ENCODE measurements at places on chromosomes 7 and 10. TPM values are rescaled to one million over a fixed set of nuclear protein-coding genes. Genes with fewer than 3 reads are reported as not detected.

The DYNC1I1 gene
- not detected for total RNA-seq

The HSPA12A gene
- not detected for total RNA-seq

The TMEM213 gene
- total RNA-seq: not detected

DNA sequence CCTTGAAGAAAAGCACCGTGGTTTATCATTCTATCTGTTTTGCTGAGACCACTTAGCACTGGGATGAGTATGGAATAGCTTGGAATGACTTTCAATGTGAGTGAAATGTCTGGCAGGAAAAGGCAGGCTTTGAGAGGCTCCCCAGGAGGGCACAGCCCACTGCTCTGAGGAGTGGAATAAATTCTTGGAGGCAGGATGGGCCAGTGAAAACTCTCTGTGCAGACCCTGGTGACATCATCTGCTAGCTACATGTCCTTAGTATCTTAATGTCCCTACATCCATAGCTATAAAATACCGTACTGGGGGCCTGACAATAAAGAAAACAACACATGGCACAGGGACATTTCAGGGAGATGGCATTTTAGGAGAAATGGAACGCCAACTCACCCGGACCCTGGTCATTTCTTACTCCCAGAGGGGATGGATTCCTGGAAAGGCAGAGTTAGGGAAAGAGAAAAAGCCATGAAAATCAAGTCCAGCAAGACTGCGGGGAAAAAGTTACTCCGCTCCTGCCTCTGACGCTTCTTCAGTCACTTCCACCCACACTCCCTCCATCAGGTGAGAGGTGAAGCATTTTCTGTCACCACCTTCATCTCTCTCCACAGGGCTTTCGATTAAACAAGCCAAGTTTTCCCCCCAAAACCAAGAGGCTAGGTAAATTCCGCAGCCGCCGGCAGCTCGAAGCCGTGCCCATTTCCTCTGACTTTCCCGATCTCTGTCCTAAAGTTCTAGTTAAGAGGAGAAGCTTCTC is 991 bp downstream of the ZNF239 start:
- no peak overlapping the region for H3K27ac ChIP-seq
- H3K36me3 ChIP-seq: peaks cover 26% of the 10 kb centered on the region
- H3K4me3 ChIP-seq: peak overlapping the region; percentile 3
- DNase-seq: no peak
- peaks cover 29% of the 10 kb centered on the region for H3K4me1 ChIP-seq

DNA sequence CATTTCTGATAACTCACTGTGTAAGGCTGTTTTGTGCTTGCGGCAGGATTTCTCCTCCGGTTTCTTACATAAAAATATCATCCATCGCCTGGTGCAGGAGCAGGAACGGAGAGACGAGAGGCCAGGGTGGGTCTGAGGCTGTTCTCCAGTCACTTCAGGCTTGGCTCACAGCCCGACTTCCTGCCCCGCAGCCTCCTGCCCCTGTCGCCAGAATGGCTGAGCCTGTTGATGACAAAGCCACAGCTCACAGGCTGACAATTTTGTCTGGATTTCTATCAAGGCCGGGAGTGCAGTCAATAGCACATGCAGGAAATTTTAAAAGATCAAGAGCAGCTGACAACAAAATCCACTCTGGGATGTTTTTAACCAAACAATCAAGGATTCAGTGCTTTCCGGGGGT is 229.7 kb upstream of the ZNF32 start:
- no peak overlapping the region for H3K27ac ChIP-seq
- H3K4me1 ChIP-seq: peaks cover 8% of the 10 kb centered on the region
- peaks cover 5% of the 10 kb centered on the region for H3K27me3 ChIP-seq

DNA sequence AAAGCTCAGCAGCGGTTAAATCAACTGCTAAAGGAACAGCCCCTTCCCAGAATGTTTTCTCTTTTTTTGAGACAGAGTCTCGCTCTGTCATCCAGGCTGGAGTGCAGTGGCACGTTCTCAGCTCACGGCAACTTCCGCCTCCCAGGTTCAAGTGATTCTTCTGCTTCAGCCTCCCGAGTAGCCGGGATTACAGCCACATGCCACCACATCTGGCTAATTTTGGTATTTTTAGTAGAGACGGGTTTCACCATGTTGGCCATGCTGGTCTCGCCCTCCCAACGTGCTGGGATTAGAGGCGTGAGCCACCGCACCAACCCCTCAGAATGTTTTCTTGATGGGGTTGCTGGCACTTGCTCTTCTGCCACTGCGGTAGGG is 59.8 kb upstream of the IL6 start:
- peaks cover 9% of the 10 kb centered on the region for H3K27me3 ChIP-seq
- H3K4me1 ChIP-seq: peaks cover 19% of the 10 kb centered on the region
- DNase-seq: no peak
- H3K36me3 ChIP-seq: peaks cover 5% of the 10 kb centered on the region
- no peak overlapping the region for H3K27ac ChIP-seq
- no peak overlapping the region for H3K4me3 ChIP-seq

DNA sequence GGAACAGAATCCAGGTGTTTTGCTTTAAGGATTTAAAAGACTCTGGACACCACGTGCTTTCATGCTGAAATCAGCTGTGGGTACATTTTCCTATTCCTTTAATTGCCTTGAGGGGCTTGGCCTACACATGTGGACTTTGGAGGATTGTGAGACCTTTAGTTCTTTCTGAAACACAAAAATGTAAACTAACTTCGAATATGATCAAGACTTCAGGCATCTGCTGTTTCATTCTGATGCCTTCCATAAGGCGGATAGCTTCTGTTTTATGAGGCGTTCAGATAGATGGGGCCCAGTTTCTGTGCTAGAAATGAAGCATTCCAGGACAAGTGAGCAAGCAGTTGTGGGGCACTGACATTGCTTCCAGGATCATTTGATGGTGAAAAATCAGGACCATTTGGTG is 1.5 kb upstream of the NOBOX start:
- no peak overlapping the region for H3K4me3 ChIP-seq
- H3K4me1 ChIP-seq: no peaks in the 10 kb centered on the region
- no peak for DNase-seq
- peaks cover 24% of the 10 kb centered on the region for H3K27me3 ChIP-seq
- no peaks in the 10 kb centered on the region for H3K36me3 ChIP-seq
- no peak overlapping the region for H3K27ac ChIP-seq

DNA sequence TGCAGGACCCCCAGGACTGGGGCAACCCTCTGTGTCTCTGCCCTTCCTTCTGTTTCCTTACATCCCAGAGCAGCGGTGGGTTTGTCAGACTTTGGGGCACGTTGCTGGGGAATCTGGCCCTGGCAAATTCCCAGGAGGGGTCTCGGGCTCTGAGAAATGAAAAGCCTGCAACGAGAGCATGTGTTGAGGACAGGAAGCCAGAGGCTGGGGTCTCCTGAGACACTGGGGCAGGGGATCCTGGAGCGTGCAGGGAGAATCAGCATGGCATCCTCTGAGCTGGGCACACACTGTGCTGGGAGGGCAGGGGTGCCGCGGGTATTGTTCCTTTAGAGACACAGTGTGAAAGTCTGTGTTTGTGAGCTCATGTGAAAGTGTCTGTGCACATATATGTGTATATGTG is 279.9 kb upstream of the PPP2R2D start:
- H3K27me3 ChIP-seq: no peaks in the 10 kb centered on the region
- no peak overlapping the region for H3K4me3 ChIP-seq
- no peaks in the 10 kb centered on the region for H3K4me1 ChIP-seq
- DNase-seq: no peak

- H3K4me1 ChIP-seq: no peaks in the 10 kb centered on the region
- no peaks in the 10 kb centered on the region for H3K27me3 ChIP-seq
- no peak for DNase-seq
- no peaks in the 10 kb centered on the region for H3K36me3 ChIP-seq
- H3K4me3 ChIP-seq: no peak overlapping the region
Measured at GRCh38 chr7:31254926-31255325, 85.6 kb downstream of the NEUROD6 start.

DNA sequence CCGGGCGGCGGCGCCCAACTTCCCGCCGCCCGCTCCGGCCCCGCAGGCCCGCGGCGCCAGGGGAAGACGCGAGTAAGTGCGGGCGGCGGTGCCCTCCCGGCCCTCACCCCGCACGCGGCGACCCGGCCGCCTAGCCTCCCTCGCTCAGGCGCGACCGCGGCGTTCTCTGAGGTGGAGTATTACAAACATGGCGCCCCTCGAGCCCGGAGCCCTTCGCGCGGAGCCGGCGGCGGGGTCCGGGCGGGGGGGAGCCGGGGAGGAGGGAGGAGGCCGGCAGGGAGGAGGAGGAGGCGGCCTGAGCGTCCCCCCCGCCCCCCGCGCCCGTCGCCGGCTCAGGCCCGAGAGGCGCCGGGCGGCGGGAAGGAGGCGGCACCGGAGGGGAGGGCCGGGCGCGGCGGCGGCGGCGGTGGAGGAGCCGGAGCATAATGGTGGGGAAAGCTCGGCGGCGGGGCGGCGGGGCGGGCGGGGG is at the start of gene ZMYND11:
Gene ZMYND11, plus strand, starts transcription at position 324 of the 469 bp plus-strand sequence. CDS start 44,558 bp downstream, outside the sequence.
- no peaks in the 10 kb centered on the region for H3K36me3 ChIP-seq
- H3K4me1 ChIP-seq: peaks cover 28% of the 10 kb centered on the region
- H3K27ac ChIP-seq: peak within 1 kb of the TSS; percentile 87
- H3K27me3 ChIP-seq: no peaks in the 10 kb centered on the region
- peak; percentile 64 for DNase-seq
- peak within 1 kb of the TSS; percentile 87 for H3K4me3 ChIP-seq

DNA sequence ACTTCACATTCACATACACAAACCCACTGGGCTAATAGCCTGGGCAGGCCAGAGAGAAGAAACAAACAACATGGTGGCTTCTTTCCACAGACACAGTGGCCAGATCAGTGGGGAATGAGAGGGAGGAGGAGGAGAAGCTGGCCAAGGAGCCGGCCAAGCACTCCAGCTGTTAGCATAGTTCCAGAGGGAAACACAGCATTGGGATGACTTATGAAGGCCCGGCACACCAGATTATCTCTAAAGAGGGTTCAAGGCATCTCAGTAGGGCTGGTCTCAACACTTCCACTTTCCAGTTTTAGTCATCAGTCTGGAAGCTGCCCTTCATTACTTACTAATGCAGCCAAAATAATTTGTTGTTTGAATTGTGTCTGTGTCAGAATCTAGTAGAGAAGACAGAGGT is 42.1 kb upstream of the GPR26 start:
- DNase-seq: no peak
- no peak overlapping the region for H3K27ac ChIP-seq
- no peaks in the 10 kb centered on the region for H3K36me3 ChIP-seq

GRCh38 chr10:77586719-77587415 is 50.7 kb downstream of the KCNMA1 start:
- no peak for DNase-seq
- H3K4me1 ChIP-seq: peaks cover 14% of the 10 kb centered on the region
- no peaks in the 10 kb centered on the region for H3K27me3 ChIP-seq
- H3K36me3 ChIP-seq: no peaks in the 10 kb centered on the region

DNA sequence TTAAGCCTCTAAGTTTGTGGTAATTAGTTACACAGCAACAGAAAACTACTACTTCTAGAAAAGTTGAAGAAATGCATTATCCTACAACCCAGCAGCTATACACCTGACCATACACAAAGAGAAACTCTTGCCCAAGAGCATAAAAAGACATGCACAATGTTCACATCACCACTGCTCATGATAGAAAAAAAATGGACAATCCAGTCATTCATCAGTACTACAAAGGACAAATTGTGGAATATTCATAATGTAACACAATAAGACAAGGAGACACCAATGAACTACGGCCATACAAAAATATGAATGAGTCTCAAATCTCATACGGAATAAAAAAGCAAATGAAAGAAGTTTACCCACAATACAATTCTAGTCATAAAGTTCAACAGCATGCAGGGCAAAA is 87.4 kb downstream of the ZFAND4 start:
- H3K4me3 ChIP-seq: no peak overlapping the region
- H3K4me1 ChIP-seq: peaks cover 40% of the 10 kb centered on the region
- no peak for DNase-seq
- H3K36me3 ChIP-seq: peaks cover 28% of the 10 kb centered on the region
- no peak overlapping the region for H3K27ac ChIP-seq
- H3K27me3 ChIP-seq: no peaks in the 10 kb centered on the region

DNA sequence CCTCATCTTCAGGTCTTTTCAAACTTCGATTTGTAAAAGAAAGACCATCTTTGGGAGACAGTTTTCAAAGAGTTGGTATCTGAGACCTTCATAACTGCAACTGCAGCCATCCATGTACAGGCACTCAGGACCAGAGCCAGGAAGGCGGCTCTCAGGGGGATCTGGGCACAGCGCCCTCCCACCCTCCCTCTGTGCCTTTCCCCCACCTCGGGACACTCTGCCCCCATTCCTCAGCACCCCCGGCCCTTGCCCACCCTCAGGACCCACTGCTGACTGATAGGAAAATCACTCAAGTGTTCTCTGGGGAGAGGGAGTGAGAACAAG is 143.6 kb downstream of the CUBN start:
- no peak for DNase-seq
- no peaks in the 10 kb centered on the region for H3K27me3 ChIP-seq
- no peak overlapping the region for H3K27ac ChIP-seq
- H3K36me3 ChIP-seq: no peaks in the 10 kb centered on the region

Measured in natural killer cell treated with Interleukin-12 subunit alpha and Interleukin-12 subunit beta and Interleukin-15 and Interleukin-18, amount 100 ng/mL, for 72 hours (primary cell).